ENCODE measurements at places on chromosomes 7 and 10.
A peak's percentile ranks its signal among the peaks of the same experiment; 100 is the strongest.

DNA sequence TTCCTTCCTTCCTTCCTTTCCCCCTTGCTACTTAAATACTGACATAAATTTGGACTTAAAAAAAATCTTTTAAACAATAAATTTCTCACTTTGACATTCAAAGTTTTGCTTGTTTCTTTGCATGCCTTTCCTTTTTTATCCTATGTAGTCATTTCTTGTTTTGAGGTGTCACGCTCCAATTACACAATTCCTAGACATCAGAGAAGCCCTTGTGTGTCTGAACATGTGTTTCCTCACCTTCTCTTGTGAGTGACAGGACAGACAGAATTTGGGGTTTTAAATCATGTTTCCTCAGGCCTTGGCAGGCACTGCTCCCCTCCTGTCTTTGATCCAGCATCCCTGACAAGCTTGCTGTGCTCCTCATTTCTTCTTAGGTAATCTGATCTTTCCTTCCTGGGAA is 91.3 kb downstream of the CYTH3 start:
- DNase-seq = no peak

DNA sequence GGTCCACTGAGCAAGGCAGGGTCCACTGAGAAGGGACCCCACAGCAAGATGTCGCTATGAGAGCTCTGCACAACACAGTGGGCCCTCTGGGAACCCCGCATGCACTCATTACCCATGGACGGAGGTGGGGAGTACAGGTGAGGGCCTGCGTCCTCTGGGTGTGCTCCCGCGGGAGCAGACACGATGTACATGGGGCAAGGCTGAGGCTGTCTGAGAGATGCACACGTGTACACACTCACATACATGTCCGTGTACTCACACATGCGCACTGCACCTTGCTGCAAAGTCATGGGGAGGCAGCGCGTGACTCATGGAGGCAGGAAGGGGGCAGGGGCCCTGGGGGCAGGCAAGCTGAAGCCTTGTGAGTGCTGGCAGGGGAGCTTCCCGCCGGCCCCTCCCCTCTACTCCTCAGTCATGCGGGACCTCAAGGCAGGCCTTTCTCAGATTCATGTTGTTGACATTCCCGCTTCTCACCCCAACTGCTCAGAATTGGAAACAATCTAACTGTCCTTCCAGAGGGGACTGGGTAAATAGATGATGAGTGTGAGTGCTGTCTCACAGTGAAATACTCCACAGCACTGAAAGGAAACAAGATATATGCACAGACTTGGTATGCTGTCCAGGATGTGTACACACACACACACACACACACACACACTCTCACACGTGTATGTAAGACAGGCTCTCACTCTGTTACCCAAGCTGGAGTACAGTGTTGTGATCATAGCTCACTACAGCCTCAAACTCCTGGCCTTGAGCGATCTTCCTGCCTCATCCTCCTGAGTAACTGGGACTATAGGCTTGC is 40.0 kb downstream of the GOLGA7B start:
- DNase-seq = no peak

GRCh38 chr7:107469929-107470328 is at the start of gene GPR22:
Gene GPR22, plus strand, starts transcription at chr7:107470057. Its CDS starts 4,004 bp downstream, at chr7:107474061.
- DNase-seq = no peak

DNA sequence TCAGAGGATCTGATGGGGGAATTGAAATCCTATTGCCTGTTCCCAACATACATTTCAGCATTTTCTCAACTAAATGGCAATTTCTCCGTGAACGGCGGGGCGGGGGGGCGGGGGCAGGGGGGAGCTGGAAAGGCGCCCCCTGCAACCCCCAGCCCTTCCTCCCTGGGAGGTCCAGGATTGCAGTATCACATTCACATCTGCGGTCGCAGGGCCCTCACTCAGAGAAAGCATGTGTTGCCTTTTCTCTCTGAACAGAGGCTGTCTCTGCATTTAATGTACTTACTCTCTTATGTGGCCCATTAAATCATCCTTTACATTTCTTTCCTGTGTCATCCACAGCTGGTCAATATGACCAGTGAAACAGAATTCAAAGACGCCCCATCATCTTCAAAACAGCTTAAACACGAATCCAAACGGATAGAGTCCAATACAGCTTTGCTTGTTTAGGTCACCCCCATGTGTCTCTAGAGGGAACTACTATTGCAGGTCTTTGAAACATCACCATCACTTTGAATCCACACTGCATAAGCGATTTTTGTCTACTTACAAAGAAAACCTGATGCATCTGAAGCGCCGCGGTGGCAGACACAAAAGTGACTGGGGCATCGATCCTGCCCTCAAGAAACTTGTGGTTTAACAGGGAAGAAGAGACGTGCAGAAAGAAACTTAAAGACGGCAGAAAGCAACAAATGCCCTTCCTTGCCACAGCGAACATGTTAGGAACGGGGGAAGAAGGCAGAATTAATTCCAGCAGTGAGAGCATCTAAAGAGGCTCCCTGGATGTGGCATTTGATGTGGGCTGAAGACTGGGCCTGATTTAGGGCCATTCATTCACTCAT is 17.0 kb upstream of the ECHDC3 start:
- DNase-seq = no peak

- DNase-seq = peak; percentile 38
Measured at GRCh38 chr7:140902303-140902953, 22.3 kb downstream of the BRAF start.

DNA sequence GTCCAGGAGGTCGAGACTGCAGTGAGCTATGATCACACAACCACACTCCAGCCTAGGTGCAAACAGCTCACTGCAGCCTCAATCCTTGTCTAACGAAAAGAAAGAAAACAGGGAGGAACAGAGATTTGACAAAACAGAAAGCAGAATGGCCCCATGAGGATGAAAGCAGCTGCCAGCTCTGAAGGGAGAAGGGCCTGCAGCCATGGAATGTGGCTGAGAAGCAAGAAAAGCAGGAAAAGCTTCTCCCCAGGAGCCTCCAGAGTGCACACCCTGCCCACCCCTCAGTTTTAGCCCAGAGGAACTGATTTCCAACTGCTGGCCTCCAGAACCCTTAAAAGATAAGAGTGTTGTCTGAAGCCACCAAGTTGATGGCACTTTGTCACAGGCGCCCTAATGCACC is 13.0 kb downstream of the ESYT2 start:
- no peak for DNase-seq

GRCh38 chr7:81688622-81689411 is 81.0 kb downstream of the HGF start:
- no peak for DNase-seq

GRCh38 chr10:34613491-34613890 is 201.6 kb downstream of the PARD3 start:
- no peak for DNase-seq

GRCh38 chr7:113170591-113170990 is 52.2 kb upstream of the SMIM30 start:
- peak; percentile 4 for DNase-seq

DNA sequence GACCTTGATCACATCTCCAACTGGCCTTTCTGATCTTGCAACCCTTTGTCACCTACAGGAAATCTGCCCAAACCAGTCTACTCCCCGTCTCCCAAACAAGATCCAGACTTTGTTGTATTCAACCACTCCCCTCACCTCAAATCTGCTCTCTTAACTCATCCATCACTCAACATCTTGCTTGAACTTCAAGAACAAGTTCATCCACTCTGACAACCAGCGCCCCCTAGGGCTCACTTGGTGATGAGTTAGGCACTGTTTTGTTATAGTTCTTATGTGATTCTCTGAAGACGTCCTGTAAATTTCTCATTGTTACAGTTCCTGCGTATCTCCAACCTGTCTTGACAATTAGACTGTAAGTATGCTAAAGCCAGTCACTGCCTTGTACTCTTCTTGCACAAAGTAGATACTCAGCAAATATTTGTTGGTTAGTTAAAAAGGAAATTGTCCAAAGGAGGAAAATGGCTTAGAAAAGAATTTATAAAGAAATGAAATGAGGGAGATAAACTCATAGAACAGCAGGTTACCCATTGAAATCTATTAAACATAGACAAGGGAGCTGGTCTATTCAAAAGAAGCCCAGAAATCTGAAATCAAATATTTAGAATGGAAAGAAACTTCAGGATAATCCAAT is 5.3 kb downstream of the FRMD4A start:
- DNase-seq = peak; percentile 12

- DNase-seq = no peak
Measured at GRCh38 chr7:98711945-98712344, 94.9 kb downstream of the NPTX2 start.

- DNase-seq = no peak
Measured at GRCh38 chr10:132637477-132638129, 100.0 kb downstream of the INPP5A start.

DNA sequence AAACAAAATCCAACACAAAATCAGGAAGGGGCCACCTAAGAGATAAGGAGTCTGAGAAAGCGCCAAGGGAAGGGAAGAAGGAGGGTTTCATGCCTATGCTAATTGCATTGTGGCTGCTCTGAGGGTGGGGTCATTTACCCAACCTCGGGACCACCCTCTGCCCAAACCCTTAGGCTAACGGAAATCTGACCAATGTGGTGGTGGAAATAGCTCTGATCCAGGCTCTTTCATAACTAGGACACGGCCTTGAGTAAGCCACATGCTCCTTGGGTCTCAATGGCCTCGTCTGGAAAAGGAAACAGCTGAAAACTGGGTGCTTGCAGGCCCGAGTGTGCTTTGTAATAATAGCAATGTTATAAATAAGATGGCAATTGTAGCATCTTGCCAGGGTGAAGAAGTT is 14.9 kb upstream of the SRGN start:
- DNase-seq = no peak

DNA sequence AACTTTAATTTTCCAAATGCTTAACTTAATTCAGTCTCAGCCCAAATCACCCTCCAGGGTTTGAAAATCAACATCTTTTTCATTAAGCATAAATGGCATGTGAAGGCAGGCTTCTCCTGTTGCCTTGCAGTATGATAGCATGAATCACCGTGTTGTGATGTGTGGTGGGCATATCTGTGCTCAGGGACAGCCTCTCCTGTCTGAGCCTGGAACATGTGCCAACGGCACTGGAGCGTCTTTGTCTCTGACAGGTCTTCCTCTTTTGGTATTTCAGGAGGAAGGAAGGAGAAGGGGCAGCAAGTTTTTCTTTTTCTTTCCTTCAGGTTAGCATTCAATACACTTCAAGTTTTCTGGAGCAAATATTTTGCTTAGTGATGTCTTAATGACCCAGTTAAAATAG is 57.6 kb downstream of the LRGUK start:
- no peak for DNase-seq

- no peak for DNase-seq
Measured at GRCh38 chr7:27171637-27172314, 2.3 kb downstream of the HOXA10 start.

- no peak for DNase-seq
Measured at GRCh38 chr7:157521061-157521731, 184.4 kb downstream of the DNAJB6 start.

DNA sequence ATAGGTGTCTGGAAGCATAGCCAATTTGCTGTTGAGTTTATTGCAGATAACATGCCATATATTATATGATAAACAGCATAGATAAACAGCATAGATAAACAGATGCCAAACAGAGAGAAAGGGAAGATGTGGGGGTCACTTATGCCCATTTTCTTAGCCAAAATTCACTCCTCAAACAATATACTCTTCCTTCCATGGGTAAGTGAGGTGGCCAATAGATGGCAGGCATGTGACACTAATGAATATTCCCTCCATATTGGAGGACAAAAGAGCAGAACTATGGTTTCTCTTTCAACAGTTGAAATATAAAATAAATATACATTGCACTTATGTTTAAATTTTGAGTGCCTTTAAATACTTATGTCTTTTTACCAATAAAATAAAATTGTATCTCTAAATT is 1212.8 kb downstream of the REEP3 start:
- DNase-seq = no peak

GRCh38 chr7:142711196-142711595 is 38.1 kb upstream of the PRSS1 start:
- DNase-seq = no peak

DNA sequence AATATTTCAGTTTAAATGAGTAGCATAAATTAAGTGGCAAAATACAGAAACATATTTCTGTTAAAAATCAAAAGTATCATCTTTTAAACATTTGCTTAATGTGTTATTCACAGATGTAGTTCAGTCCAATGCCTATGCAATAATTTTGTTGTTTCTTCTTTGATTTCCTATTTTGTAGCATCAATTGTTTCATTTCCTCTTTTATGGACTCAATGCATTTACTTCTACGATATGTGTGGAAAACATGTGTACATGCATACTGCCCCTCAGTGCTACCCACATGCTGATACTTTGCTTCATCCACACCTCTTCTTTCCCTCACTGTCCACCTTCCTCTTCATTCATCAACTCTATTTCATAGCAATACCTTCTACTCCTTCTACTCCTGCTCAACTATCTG is 108.1 kb downstream of the PTN start:
- DNase-seq = no peak

GRCh38 chr10:116138897-116139296 is 134.1 kb downstream of the GFRA1 start:
- DNase-seq = no peak

DNA sequence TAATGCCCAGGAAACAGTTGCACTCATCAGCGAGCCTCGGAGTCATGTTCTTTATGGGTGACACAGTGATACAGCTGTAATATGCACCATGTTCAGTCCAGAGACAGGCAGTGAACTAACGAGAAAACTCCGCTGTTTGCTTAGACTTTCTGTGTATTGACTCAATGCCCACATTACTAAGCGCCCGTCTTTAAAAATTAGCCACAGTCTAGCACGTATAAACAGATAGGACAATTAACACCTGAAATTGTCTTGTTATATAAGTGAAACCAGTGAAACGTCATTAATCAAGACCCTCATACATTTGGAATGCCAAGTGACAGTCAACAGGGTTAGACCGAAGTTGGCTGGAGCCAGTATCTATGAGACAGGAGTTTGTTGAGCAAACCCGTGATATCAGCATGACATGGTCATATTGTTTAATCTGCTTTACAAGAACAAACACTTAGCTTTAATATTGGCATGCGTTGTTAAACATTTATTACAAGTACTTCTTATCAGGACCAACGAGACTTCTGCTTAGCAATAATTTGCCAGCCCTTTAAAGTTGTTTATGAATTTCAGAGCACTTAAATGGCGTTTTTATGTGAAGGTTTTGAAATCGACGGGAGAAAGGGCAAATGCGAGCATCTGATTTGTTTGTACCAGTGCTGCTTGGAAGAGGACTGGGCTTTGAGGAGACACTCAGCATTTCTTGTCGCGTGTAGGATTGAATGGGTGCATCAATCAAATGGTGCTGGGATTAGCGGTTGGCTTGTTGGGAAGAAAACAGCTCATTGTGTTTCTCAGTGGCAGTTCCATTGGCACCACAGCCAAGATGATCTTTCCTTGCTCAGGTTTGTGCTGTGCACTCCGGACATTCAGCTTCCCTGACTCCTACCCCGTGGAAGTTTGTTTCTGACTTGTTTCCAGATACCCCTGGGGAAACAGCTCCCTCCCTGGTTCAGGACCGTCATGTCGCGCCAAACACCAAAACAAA is 56.3 kb downstream of the CAMK1D start:
- DNase-seq = no peak

DNA sequence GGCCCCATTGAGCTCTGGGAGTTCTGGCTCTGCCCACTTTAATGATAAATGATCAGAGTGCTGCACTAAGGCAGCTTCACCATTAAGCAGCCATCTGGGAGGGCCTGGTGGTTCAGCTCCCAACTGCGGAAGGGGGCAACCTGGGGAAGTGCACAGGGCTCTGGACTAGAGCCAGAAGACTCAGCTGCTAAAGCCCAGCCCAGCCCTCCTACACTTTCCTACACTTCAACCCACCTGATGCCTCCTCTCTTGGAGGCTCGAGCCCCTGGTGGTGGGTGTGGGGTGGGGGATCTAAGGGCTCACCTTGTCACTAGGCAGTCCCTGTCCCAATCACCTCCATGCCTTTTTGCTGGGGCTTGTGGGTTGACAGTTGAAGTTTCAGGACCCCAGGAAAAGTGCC is 60.6 kb upstream of the ANTXRL start:
- no peak for DNase-seq

GRCh38 chr7:91285696-91286355 is 21.6 kb downstream of the FZD1 start:
- no peak for DNase-seq
